Stimulated activated CD4-positive, alpha-beta T cell treated with anti-CD3 and anti-CD28 coated beads, Interleukin-2, amount 100 ng/mL, for 48 hours (primary cell): ENCODE measurements at places on chromosomes 13 and 19.

DNA sequence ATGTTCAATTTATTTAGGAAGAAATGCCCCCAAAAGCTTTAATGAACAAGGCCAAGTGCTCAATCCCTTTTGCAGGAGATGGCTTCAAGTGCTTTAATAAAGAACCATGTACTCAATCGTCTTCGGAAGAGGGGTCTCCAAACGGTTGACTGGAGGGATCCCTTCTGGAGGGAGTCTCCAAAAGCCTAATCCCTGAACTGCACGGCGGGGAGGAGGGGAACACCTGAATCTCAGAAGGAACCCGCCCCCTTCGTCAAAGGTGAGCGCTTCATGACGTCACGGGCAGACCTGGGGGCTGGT, 505 bp downstream of the PAF1 start:
- DNase-seq: no peak

DNA sequence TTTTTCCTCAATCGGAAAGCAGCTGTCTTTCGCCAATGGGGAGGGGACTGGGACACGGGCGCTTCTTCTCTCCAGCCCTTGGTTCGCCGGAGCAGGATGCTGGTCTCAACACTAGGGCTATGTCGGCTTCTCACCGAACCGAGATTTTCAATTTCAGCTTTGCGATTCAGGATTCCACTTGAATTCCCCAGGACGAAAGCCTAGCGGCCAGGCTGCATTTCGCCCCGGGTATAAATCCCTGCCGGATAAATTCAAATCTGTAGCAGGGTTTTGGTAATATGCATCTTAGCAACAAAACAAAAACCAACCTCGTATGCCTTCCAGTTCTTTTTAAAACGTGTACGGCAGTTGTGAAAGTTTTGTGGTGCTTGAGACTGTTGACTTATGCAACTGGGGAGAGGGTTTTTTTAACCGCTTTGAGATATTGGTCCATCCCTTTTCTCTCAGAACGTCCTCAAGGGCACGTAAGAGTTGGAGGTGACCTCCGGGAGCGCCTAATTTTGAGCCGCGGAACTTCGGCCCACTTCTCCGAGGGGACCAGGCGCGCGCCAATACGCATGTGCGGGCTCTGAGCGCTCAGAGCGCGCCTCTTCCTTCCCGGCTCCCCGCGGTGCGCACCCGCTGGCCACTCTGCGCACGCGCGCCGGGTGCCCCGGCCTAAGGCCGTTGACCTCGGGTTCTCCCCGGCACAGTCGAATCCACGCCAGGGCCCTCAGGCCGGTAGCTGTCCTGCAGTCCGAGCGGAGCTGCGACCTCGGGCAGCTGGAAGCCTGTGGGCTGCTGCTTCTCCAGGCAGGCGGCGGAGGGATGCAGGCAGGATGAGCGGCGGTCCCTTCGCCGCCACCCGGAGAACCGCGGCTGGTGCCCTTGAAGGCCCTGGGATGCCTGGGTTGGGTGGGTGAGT, 7.6 kb downstream of the POU4F1 start:
- DNase-seq: no peak

GRCh38 chr13:20513466-20513995, 12.1 kb downstream of the CRYL1 start:
- DNase-seq: no peak

DNA sequence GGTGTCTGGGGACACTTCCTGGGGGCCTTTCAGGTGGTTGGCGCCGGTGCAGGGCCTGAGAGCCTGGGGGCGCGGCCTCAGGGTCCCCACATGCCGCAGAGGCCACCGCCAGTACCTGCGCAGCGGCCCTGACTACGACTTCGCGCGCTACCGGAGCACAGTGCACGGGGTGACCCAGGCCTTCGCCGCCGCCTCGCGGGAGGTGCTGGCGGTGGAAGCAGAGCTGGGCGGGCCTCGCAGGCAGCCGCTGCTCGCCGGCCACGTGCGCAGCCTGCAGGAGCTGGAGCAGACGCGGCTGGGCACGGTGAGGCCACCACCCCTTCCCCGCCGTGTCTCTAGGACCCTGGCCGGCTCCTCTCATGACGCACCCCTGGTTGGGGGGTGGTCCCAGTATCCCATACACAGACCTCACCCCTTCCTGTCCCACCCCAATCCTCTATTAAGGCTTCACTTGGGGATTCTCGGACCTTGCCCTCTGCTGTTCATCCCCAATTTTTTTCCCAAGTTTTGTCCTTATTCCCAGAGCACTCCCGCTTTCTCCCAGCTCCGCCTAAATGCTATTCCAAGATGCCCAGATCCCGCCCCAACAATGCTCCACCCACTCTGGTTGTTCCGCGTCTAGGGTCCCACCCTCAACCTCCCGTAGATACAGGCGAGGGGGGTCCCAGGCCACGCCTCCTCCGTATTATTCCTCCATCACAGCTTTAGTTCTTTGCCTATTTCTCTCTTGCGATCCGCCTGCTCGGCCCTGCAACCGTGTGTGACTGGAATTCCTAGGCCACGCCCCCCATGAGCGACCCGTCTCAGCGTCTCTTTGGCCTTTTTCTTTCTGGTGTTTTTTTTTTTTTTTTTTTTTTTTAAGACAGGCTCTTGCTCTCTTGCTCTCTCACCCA, 1.0 kb downstream of the REX1BD start:
- peak; percentile 66 for DNase-seq

- DNase-seq: no peak
These were observed 62.7 kb upstream of the ZNF726 start for GRCh38 chr19:23851966-23852365.

DNA sequence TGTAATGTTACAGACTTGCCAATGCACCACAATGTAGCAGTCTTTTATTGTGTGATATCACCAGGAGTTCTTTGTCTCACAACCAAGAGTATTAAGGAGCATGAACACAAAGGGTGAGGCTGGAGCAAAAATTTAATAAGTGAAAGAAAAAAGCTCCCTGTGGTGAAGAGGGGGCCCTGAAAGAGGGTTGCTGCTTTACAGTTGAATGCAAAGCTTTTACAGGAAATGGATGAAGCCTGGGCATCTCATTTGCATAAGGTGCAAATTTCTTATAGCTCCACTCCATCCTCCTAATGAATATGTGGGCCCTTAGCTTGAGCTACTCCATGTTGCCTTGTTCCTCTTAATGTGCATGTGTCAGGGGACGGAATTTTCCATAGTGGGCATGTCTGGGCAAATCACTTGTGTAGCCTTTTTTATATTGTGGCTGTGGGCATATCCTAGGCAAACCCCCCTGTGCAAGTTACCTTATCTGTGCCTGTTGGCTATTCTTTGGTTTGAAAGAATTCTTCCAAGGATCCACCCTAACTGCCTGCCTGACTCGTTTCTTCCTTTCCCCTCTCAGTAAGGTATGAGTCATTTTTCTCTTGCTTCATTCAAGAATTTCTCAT, 45.3 kb upstream of the TRPC4 start:
- DNase-seq: no peak

DNA sequence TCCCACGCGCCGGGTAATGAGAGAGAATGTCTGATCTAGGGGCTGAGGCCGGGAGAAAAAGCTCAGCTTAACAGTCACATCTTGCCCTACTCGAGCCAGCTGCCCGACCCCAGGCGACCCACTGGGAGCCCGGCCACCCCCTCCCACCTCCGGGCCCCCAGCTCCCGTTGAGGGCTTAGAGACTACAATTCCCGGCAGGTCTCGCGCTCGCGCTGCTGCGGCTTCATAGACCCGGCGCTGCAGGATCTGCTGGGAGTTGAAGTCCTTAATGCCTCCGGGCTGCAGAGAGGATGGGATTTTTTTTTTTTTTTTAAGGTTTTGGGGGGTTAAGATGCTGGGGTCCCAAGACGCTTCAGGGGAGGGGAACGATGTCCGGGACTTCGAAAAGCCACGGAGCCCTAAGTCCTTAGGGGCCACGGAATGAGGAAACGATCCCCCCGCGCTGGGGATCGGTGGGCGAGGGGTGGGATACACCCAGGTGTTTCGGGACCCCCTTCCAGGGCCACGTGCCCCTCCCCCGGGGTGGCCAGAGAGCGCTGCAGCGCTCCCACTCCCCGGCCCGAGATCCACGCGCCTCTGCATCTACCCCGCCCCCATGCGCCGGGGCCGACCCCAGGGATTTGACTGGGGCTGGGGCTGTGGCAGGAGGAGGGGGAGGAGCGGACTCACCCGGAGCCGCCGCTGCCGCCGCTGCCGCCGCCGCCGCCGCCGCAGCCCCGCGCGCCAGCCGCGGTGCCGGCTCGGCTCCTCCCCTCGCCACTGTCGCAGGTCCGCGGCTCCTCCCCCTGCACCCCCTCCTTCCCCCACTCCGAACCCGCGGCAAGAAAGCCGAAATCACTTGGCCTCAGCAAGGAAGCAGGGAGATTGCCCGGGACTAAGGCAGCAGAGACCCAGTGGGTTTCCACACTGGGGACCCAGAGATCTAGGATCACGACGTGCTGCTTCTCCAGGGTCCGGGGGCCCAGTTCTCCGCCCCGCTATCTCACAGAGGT, at the start of gene SYT3:
Gene SYT3, minus strand, starts transcription at position 761 of the 992 bp plus-strand sequence. CDS start 2,470 bp downstream, outside the sequence.
- DNase-seq: peak; percentile 23

DNA sequence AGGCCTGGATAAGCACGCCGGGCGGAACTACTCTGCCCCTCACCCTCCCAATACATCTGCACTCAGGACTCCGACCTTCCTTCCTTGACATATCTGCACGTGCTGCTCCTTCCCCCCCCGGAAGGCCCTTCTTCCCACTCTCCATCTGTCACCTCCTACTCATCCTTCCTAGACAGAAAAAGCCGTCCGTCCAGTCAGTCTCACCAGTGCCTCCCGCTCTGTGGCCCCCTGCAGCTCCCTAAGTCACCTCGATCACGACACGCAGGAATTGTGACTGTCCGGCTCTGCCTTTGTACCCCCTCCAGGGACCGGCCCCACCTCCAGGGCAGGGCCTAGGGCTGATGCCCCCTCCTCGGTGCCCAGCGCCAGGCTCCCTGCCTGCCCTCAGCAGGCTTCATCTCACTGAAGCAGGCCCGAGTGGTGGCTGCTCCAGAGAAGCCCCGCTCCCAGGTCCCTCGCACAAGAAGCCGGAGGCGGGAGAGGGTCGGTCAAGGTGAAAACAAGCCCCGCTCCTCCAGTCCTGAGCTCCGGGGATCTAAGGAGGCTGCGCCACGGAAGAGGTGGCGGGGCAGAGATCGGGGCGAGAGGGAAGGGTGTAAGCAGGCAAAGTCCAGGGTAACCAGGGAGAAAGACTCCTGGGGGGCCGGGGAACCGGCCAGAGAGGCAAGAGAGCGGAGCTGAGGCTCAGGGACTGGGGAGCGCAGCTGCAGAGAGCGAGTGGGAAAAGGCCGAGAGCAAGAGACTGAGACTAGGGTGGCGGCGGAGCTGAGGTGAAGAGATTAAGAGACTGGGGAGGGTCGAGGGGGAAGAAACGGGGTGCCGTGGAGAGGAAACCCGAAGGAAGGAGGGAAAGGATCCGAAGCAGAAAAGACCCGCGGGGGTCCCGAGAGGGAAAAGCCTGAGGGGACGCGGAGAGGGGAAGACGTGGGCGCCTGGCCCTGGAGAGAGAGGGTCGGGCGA, 1.1 kb downstream of the PPP6R1 start:
- DNase-seq: no peak

DNA sequence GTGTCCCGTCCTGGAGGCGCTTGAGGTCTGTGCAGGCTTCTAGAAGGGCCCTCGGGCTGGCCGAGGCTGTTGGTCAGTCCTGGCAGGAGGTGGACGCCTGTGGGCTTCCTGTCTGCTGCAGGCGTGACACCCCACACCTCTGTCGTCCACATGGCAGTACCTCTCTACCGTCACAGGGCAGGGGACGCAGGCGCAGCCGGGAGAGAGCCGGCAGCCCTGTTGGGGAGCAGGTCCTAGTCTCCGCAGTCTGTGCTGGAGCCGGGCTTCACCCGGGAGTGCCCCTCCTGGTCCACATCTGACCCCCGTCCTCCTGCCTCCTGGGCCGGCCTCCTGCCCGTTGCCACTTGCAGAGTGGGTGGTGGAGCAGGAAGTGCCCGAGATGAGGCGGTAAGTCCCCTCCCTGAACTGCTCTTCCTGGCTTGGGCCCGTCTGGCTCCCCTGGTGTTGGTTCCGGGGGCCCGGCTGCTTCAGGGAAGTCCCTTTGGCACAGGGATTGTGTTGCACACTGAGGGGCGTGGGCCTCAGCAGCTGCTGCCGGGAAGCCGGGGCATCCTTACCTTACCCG, 106.0 kb downstream of the KDM4B start:
- no peak for DNase-seq

- DNase-seq: no peak
These were observed 1702.2 kb downstream of the EFNB2 start for GRCh38 chr13:104833221-104833620.

DNA sequence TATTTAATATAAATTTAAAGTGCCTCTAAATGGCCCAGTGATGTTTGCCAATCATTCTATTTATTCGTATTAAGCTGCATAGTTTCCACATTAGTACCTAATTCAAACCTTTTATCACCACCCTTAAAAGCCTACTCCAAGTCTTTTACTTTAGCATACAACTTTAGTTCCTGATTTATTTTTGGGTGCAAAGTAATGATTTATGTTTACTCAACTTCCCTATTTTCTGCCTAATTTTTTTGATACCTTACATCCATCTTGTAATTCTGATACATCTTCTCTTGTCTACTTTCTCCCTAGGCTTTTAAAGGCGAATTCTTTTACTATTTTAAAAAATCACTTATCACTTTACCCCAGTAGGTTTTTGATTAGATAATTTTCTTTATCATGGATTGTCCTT, 2651.1 kb upstream of the PCDH20 start:
- DNase-seq: no peak

DNA sequence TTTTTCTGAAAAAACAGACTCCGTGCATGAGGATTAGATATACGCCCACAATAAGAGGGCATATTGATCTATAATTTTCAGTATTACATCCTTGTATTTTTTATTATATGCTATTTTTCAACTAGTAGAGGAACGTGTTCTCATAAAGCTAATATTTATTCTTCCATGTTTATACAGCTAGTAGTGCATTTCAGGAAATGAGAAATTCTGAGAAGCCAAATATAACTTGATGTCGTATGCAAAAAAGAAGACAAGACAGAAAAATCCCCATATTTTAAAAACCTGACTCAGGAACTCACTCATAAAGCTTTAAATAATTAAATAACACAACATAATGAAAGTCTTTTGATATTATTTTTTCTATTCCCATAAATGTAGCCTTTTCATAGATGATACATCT, 308.6 kb downstream of the ENOX1 start:
- no peak for DNase-seq

GRCh38 chr19:812747-813218, 9.0 kb downstream of the PLPPR3 start:
- DNase-seq: no peak

DNA sequence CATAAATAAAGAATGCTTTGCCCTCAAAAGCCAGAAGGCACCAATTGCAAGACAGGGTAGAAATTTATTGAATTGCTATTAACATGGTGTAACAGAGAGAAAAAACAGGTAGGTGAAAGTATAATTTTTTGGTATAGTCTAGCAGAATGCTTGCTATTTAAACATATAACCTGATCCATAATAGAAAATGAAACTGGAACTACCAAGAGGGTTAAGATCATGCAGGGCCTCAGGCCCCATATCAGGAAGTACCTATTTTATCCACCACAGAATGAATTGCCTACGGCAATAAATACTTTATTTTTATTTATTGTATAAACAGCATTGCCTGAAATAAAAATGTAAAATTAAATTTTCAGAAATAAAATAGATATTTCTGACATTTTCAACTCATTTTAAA, 159.5 kb downstream of the PRR20E start:
- DNase-seq: no peak

GRCh38 chr19:20513189-20513904, 52.2 kb downstream of the ZNF737 start:
- DNase-seq: no peak
